Astrocyte of the cerebellum (primary cell): ENCODE measurements at places on chromosomes 11 and 22.

GRCh38 chr11:87812571-87813365 is 362.5 kb downstream of the RAB38 start:
- DNase-seq = no peak

GRCh38 chr11:44928816-44929215 is 21.9 kb downstream of the TP53I11 start:
- no peak for DNase-seq

DNA sequence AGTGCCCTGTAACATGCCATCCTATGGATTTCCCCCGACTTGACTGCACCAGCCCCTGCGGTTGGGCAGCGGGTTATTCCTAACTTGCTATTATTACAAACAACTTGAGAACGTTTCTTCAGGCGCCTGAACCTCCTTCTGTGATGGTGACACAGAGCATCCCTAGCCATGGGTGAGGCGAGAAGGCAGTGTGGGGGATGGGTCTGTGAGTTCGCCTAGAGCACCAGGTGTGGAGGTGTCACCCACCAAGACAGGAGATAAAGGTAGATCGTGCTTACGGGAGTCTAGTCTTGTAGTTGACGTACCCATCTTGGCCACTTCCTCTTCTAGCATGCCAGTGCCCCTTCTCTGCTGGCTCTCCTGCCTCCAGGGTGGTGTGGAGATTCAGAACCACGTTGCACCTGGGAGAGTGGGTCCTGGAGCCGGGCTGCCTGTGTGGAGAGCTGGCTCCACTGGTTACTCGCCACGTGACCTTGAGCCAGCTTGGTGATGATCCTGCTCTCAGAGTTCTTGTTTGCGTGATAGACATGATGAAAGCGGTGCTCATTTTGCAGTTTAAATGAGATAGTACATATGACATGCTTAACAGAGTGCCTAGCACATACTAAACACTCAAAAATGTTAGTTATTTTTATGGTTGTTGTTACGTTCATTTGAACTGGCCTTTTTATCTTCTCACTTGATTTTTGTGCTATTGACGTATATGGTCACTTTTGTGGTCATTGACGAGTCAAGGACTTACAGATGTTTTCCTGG is 37.8 kb downstream of the TBC1D22A start:
- DNase-seq = no peak

DNA sequence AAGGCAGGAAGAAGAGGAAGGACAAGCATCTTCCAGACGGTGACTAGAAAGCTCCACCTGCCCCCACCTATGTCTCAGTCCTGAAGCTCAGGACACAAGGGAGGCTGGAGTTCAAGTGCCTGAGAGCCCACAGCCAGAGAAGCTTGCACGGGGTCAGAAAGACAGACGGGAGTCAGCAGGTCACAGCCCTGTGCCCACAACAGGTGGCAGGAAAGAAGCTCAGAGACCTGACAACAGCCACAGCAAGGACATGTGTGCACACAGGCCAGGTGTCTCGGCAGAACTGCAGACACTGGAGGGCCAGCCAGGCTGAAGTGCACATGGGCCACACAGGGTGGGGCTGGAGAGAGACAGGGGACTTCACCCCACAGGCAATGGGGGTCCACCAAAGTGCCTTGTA is 37.2 kb upstream of the MOB2 start:
- no peak for DNase-seq

DNA sequence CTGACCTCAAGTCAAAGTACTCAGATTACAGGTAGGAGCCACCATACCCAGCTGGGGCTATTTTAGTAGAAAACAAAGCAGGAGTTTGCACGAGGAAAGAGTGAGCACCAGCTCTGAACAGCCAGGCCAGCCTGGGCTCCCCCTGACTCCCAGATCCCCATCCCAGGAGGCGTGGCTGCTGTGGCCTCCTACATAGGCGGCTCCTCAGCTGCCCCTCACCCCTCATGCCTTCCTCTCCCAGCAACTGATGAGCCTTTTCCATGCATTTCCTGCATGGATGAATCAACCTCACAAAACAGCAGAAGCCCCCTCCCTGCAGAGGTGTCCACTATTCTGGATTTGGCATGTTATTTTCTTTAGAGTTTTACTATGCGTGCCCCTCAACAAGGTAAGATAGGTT is 10.5 kb upstream of the FLRT1 start:
- DNase-seq = no peak

- DNase-seq = no peak
Measured at GRCh38 chr11:78666675-78667160, 92.1 kb upstream of the NARS2 start.

GRCh38 chr11:77250881-77251640 is 50.4 kb downstream of the GDPD4 start:
- DNase-seq = no peak
